Cortex of kidney (tissue), 1 donor: ENCODE measurements at places on chromosomes 4 and X.

DNA sequence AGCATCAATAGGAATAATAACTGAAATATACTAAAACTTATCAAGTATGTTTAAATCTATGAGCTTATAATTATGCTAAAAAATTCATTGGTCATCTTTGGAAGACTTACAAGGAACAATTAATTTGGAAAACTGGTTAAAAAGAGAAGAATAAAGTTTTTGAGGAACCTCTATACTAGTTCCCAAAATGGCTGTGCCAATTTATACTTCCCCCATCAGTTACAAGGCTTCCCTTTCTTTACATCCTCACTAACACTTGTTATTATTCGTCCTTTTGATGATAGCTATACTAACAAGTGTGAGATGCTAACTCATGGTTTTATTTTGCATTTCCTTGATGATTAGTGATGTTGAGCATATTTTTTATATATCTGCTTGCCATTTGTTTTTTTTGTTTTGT is 17.1 kb downstream of the OGT start:
- DNase-seq: no peak

DNA sequence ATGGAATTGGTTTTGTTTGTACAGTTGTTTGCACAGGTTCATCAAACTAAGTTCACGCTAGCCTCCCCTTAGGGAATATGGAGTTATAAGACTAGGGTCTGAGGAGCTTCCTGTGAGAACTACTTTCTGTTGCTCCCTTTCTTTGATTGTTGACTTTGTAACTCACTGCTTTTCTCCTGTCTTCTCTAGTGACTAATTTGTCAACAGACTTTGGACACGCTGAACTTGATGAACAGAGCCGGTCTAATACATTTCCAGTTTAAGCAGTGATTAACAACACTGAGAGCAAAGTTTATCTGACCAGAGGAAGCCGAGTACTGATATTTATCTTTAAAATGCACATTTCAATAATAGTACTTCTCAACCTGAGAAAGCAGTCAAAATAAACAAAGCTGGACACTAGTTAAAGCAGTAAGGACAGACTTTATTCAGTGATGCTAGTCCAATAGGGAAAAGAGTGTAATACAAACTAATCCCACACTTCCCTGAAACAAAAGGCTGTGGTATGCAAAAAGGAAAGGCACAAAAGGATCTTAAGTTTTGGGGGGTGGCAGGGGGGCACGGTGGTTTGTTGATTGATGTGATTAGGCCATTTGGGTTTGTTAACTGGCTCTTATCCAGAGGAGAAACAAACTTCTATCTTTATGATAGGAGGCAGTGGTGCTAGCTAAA is 2.7 kb upstream of the NUDT9 start:
- no peak for DNase-seq

- no peak for DNase-seq
Measured at GRCh38 chr4:105670684-105671083, 37.8 kb downstream of the INTS12 start.

DNA sequence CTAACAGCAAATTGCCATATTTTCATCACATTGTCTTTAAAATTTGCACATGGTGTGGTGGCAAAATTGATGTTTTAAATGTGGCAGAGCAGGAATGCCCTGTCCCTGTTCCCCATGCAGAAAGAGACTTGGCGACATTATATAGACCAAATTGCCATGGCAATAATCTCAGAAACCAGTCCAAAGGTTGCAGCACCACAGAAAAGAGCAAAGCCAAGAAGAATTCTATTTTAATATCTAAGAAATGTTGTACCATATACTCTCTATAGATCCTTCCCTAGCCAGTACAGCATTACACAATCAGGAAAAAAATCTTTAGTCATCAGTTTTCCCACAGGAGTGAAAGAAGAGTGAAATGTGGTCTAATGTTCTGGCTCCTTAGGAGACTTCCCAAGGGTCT is 80.0 kb downstream of the UGT2B28 start:
- no peak for DNase-seq

GRCh38 chr4:154067786-154068185 is 278.9 kb upstream of the SFRP2 start:
- DNase-seq: no peak

DNA sequence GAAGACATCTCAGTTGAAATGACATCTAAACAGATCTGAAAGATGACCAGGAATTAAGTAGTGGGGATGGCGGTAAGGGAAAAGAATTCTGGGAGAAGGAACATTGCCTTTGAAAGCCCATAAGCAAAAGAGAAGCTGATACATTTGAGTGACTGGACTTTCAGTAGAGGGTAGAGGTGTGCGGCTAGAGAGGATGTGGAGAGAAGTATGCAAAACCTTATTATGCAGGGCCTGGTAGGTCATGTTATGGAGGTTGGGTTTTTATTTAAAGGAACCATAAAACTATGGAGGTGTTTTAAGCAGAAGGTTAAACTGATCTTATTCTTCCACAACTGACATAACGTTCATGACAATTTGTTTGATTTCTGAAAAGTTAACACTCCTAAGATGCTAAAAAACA is 36.3 kb downstream of the RPS6KA3 start:
- no peak for DNase-seq

GRCh38 chrX:53918702-53919101 is 125.6 kb downstream of the PHF8 start:
- DNase-seq: no peak

DNA sequence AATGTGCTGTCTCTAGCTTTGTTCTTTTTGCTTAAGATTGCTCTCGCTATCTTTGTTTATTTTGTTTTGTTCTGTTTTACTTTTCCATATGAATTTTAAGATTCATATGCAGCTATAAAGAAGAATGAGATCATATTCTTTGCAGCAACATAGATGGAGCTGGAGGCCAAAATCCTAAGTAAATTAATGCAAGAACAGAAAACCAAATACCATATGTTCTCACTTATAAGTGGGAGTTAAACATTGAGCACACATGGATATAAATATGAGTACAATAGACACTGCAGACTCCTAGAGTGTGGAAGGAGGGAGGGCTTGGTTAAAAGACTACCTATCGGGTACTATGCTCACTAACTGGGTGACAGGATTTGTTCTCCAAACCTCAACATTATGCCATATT is 237.8 kb downstream of the TRAM1L1 start:
- DNase-seq: no peak

DNA sequence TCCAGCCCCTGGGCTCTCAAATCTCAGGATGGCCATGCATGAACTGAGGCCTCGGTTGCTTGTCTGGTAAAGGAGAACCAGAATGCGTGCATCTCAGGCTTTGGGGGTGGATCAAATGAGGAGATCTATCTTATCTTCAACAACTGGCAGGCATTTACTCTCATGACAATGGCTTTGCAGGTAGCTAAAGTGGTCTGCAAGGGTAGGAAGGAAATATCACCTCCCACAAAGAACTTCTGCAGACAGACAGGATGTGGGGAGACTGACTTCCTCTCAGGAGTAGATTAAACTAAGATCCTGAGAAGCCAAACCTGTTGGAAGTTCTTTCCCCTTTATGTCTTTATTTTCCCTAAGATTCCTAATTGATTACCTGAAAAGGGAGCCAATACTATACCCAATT is 7.8 kb downstream of the LDB2 start:
- no peak for DNase-seq

DNA sequence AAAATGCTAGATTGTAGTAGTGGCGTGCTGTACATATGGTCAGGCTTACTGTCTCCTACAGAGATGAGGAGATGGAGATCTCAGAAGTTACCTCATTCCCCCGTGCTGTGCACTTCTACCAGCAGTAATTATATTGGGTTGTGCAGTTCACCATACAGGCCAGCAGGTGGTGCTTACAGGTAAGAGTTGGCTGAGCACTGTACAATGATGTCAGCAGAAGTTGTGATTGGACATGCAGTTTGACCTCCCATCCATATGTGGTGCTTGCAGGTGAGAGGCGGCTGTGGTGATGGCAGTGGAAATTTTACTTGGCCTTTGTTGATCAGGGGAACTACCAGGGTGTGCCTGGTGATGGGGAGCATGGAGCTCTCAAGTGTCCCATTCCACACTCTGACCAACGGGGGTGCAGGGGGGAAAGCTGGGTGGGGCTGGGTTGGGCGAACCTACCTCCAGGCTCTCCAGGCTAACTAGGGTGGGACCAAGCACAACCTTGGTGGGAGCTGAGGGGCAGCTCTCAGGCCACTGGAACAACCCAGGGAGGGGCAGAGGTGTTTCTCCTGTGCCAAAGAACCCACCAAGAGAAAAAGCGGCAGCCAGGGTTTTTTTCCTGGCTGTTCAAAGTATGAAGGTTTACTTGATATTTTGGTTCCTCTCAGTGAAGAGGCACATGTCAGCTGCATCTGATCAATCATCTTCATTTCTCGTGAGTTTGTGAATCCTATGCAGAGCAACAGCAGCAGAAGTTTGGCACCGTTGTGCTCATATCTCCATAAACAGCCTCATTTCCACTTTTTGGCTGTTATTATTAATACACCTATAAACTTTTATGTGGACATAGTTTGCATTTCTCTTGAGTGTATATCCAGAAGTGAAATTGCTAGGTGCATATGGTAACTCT is 73.8 kb upstream of the FREM3 start:
- no peak for DNase-seq

GRCh38 chr4:161256716-161257115 is 907.1 kb downstream of the FSTL5 start:
- DNase-seq: no peak

DNA sequence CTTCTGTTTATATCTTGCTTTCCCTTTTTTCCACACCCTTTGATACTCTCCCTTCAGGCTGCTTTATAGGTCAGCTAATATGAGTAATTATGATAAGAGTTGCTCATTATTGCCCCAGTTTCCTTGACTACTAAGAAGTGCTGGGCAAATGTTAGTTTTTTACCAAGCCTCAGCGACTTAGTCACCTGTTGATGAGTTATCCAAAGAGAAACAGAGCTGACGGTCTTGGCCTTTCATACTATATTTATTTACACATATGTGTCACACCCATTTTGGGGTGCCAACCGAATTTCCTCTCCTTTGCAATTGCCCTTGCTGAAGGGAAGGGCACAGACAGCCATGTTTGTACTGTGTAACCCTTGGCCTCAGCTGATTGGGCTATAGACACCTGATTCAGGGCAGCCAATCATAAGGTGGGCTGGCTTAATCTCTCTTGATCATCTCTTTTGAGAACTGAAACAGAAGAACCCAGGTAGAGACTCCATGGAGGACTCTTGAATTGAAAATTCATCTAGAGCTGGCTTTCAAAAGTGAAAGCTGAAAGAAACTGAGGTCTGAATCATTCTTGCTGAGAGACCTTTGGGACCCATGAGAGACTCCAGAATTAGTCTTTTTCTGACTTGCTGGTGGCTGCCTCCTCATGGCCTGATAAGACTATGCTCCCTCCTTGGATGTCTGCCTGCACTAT is 111.7 kb upstream of the RPS6KA3 start:
- no peak for DNase-seq

DNA sequence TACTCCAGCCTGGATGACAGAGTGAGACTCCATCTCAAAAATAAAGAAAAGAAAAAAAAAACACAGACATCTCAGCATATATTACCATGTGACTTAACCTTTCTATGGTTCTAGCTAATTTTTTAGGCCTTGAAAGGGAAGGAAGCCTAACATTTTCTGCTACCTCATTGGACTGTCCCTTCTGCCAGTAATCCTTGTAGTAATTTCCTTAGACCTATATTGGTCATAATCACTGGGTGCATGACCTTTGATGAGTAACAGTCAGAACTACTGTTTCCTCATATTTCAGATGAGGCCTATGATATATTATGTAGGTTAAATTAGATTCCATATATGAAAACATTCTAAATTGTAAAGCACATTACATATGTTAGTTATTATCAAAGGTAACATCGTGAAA is 9.6 kb downstream of the XIAP start:
- no peak for DNase-seq

GRCh38 chr4:159422626-159423025 is 319.7 kb downstream of the RAPGEF2 start:
- no peak for DNase-seq

DNA sequence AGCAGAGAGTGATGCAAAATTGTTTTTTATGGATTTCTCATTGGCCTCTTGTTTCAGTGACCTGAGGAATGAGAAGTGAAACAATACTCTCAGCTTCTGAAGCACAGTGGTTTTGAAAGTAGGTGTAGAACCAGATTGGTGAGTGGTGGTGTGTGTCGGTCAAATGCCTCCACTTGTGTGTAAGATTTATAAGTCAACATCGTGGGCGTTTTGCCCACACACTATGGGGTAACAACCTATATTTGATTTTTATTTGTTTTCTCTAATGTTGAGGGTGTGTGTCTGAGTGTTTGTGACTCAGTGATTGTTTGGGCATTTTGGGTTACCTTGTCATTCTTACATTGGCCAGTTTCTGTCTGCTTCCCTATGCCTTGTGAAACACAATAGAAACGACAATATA is 23.3 kb downstream of the ADGRL3 start:
- no peak for DNase-seq

- no peak for DNase-seq
Measured at GRCh38 chrX:24703185-24703494, 9.4 kb downstream of the POLA1 start.

DNA sequence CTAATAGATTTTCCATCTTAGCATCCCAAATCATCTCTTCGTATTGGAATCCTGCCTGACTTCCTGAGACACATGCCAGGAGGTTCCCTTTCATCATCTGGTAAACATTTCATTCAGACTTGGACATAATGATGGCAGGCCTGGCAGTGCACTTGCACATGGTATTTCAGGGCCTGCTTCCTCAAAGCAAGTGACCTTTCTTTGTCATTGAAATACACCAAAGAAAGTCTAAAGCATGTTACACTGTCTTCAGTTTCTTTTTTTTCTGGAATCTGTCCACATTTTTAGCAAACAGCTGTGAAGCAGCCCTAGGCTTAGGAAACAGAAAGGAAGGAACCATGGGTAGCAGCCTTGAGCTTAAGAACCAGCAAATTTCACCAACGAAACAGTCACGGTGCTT is 205.9 kb upstream of the VCX start:
- no peak for DNase-seq

GRCh38 chrX:112997991-112998390 is 157.4 kb upstream of the AMOT start:
- DNase-seq: no peak

- DNase-seq: no peak
Measured at GRCh38 chrX:44580466-44580865, 37.8 kb upstream of the FUNDC1 start.

DNA sequence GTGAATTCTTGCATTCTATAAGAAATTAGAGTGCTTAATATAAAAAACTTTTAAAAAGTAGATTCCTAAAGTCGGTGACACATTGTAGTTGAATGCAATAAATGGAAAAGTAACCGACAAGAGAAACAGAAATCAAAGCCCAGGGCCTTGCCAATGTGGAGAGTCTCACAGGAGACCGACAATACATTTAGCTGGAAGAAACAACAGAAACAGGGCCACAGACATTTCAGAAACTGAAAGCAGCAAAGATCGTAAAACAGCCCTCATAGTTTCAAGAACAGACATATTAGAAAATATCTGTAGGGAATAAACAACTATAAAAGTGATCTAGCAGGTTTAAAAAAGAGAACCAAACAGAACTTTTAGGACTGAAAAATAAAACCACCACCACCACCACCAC is 49.5 kb downstream of the STAP1 start:
- DNase-seq: no peak

DNA sequence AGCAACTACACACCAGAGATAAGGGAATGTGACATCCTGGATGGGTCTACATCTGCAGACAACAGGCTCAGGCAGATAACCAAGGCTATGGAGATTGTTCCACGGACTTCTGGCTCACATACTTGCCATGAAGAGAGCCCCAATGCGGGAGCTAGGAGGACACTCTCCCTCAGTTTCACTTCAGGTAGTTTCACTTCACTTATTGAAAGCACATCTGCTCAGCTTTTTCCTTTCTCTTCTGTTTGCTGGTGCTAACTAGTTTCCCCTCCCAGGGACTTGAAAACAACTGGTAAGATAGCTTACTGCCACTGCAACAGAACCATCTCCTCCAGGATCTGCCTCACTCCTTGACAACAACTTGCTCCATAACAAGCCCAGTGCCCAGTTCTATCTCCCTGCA is 1.4 kb upstream of the CT47C1 start:
- DNase-seq: no peak
